ENCODE measurements at places on chromosomes 2 and 18. TPM values are rescaled to one million over a fixed set of nuclear protein-coding genes. Genes with fewer than 3 reads are reported as not detected.

GRCh38 chr2:231785822-231786176, 446 bp upstream of the COPS7B start:
- DNase-seq, result no peak

AKAIN1 gene
- total RNA-seq, result not detected

MERTK gene
- total RNA-seq, result 1.4 TPM

- no peak for DNase-seq
These were observed 36.7 kb downstream of the CCDC138 start for GRCh38 chr2:108823286-108823685.

DNA sequence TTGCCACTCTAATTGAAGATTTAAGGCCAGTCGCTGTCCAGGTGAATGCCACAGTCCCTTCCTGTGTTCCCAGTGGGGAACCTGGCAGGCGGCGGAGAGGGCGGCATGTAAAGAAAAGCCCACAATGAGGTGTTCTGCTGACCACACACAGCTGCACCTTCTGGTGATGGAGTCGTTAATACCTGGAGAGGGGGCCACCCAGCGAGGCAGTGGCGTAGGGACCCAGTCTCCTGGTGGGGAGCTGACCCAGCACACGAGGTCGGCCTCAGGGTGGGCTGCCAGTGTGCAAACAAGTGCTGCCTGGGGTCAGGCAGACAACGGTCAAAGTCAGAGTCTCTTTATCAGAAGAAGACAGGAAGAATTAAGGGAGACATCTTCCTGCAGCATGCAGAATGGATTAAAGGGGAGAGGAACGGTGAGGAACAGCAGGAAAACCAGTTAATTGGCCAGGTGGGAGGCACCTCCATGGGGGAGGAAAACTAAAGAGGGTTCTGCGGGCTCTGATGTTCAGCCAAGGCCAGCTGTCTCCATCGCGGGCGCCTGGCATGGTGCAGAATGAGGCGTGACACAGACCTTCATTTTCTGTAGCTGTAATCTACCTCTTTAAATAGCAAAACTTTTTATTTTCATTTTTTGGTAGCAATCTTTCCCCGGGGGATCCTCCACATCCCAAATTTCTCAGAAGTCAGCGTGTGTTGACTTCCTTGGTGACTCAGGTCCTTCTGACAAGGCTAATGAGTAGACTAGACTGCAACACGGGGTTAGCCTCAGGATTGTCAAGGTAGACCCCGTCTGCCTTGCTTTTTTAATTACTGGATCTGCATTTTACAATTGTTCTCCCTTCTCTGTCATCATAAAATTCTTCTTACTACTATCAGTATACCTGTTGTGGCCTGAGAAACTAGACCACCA, 78.3 kb downstream of the SMAD7 start:
- no peak for DNase-seq

TRIB2 gene
- not detected for total RNA-seq

CAVIN2 gene
- not detected for total RNA-seq

DNA sequence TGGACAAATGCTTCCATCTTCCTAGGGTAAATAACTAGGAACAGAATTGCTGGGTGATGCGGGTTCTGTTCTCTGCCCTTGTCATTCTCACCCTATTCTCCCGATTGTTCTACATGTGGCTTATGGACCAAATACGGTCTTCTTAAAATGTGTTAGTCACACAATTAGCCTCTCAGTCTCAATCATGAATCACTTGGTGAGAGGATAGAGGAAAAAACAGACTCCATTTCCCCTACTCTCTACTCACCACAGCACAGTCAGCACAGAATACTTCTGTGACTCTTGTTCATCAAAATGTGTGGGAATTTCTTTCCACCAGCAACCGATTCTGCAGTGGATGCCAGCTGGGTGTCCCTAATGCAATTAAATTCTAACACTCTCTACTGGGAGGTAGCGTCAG, 125.2 kb downstream of the SH3BP4 start:
- no peak for DNase-seq

ALKAL2 gene
- total RNA-seq, result 2.0 TPM

LAMA1 gene
- total RNA-seq, result 38.2 TPM

SCYGR2 gene
- not detected for total RNA-seq

CYS1 gene
- total RNA-seq, result 3.2 TPM
